Activated CD4-positive, alpha-beta T cell treated with anti-CD3 and anti-CD28 coated beads, Interleukin-2, amount 50 U/mL, for 24 hours (primary cell): ENCODE measurements at places on chromosomes 13 and 19.

DNA sequence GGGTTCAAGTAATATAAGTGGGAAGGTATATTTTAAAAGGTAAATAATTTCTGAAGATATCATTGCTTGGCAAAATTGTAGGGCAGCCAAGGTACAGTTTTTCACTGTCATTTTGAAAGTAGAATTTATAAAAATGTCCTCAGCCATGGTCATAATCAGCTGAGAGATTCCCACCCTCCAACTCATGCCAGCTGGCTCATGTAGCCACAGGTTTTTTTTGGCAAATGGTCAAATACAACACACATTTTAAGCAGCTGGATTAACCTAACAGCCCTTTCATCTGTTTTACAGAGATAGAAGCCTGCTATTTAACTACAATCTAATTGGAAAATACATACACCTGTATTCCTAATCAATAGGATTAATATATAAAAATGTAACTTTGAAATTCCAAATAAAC lies 619.2 kb upstream of the SGCG start:
- DNase-seq, result no peak

DNA sequence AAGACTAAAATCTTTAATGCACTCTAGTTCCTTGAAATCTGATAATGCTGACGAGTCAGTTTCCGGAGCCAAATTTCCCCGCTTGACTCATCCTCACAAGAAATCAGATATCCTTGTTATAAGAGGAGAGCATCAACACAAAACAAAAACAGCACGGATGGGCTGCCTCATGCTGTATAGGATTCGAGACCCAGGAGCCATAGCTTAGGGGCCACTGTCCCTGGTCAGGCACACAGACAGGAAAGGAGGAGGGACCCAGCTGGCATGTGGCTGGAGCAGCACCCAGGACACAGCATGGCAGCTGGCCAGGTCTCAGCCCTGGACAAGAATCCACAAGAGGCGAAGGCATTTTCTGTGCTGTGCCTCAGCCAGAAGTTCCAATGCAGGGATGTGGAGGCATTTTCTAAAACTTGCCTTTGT lies 110.2 kb upstream of the SPATA13 start:
- DNase-seq, result no peak

DNA sequence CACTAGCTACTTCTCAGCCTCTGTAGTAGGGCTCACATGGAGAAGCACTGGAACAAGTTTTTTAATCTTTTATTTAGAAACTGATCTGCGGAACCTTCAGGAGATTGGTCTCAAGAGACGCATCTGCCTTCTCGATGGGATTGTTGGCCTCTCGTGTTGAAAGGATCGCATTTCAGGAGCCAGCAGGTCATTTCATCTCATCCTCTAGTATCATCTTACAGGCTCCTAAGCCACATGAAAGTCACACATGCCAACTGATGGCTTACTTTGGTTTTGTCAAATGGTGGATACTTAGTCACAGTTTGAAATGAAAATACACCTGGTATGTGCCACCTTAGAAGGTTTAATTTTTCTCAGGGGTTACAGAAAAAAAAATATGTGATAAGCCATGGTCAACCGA lies 1703.6 kb downstream of the EFNB2 start:
- DNase-seq, result no peak

GRCh38 chr13:50310734-50311133 lies 295.5 kb downstream of the KCNRG start:
- DNase-seq, result no peak

DNA sequence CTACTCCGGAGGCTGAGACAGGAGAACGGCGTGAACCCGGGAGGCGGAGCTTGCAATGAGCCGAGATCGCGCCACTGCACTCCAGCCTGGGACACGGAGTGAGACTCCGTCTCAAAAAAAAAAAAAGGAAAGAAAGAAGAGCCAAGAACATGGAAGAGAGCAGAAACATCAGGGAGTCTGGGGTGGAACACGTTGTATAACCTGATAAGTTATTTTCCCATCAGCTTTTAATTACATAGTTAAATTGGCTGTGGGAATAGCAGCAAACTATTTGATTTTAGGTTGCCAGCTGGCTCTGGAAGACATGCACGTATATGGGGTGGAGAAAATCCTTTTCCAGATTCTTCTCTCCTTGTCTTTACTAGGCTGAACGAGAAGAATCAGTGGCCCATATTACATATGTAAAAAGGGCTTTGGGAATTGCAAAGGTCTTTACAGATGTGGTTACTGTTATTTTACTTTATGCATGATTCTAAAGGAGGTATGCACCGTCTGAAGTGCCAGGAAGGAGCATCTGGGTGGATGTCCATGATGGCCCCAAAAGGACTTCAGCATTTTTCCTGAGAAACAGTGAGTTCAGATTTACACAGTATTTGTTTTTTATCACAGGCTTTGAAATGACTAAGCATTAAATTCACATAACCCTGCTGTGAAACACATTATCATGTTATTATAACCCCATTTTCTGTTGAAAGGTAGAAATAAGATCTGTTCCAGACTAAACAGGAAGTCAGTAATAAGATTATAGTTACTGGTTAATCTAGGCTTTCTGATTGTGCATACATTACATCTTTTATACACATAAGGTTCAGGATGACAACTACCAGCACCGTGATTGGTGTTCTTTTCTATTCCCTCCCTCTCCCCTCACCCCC lies 4.6 kb upstream of the NAA16 start:
- no peak for DNase-seq

DNA sequence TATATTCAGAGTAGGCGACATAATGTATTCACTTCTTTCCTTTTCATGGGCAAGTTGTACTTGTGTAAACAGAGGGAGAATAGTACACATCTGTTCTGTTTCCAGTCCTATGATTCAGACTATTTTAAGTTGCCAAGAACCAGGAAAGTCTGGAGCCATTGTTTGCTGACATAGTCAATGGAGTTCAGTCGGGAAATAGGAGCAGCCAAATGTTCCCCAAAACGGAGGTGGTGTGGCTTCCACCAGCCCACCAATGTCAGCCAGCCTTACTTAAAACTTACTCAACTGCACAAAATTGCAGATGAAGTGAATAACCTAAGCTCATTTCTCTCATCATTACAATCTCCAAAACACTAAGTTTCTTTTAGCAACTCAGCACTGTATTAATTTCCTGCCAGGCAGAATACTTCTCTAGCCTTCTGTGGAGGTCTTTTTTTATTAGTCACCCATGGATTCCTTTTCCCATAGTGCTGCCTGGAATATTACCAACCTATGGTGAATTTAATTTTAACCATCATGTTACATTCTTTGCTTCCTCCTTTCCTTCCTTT lies 22.3 kb upstream of the CSNK1A1L start:
- DNase-seq, result no peak

GRCh38 chr13:29484236-29484635 lies 111.3 kb downstream of the SLC7A1 start:
- DNase-seq, result no peak

- DNase-seq, result no peak
Measured at GRCh38 chr19:2793577-2793976, 8.3 kb downstream of the THOP1 start.

DNA sequence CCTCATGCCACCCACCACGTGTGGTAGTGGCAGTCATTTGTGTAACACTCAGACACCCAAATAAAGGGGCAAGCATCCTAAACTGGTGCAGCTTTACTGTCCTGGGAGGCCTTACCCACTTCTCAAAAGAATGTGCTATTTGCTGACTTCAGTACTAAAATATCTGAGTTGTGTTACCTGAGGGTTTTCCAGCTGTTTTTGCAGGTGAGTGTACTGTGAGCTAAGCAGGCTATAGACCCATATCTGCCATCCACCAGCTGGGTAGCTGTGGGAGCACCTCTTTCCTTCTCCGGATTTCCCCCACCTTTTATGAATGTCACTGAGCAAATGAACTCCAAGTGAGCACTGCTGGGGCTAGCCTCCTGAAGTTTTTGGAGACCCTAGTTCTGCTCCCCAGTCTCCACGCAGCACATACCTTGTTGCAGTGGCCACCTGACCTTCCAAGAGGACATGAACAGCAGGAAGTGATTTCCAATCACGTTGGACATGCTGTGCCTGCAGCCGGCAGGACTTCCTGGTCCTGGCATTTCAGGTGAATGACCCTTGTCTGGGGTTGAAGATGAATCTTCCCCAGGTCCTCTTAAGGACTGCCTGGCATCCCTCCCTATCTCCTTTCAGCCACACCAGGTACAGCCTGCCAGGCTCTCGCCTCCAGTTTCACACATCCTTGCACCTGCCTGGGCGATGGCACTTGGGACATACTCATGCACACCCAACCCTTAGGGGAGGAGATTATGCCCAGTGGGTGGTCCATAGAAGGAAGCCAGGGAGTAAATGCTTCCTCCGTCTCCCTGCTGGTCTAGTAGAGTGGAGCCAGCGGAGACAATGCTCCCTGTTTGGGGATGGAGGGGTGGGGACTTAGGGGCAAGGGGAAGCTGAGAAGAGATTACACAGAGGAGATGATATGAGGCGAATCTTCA lies 109.5 kb upstream of the SPATA13 start:
- no peak for DNase-seq

- DNase-seq, result no peak
Measured at GRCh38 chr13:74190999-74191398, 56.8 kb upstream of the KLF12 start.

- DNase-seq, result no peak
Measured at GRCh38 chr13:30872685-30873461, 33.2 kb upstream of the MEDAG start.

DNA sequence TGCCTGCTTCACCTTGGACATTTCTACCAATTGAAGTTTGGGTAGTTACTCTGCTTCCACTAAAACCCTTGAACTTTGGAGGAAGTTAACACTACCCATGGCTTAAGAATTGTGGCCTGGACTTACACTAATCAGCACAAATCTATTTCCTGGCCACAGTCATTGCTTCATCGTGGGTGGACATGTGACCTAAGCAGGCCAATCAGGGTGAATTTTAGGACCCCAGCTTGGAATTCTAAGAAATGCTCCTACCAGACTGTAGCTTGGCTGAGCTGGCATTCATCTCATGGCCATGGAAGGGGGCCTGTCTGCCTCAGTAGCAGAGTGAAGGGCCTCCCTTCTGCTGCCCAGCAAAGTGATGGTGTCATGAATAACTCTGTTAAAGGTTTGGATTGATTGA lies 58.3 kb upstream of the SLC15A1 start:
- DNase-seq, result no peak

DNA sequence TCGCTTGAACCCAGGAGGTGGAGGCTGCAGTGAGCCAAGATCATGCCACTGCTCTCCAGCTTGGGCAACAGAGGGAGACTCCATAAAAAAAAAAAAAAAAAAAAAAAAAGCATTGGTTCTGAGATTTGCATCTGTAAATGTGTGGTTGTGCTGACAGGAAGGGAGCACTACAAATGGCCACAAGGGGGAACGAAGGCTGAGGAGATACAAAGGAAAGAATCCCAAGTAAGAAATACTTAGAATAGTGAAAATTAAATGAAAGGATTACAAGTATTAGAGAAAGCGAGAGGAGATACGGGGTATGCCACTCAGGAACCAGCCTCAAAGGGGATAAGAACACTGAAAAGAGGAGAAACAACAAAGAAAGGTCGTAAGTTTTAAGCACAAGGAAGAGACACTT lies 284.9 kb downstream of the KLF12 start:
- DNase-seq, result no peak

DNA sequence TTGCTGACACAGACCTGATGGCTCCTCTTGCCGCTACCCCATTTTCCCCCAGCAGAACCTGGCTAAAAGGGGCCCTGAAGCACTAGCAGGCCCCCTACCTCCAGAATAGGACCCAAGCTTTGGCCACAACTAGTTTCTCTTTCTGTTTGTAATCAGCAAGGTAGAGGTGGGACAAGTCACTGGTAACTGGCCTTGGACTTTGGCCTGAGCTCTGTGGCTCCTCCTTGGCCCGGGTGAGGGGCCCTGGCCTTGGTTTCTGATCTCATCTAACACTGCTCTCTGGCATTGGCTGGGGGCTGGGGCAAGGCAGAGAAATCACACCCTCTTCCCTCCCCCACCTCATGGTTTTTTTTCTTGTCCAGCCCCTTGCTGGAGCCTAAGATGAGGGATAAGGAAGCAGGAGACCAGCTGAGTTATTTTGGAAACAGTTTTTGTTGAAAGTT lies 2.1 kb downstream of the CALM3 start:
- no peak for DNase-seq

DNA sequence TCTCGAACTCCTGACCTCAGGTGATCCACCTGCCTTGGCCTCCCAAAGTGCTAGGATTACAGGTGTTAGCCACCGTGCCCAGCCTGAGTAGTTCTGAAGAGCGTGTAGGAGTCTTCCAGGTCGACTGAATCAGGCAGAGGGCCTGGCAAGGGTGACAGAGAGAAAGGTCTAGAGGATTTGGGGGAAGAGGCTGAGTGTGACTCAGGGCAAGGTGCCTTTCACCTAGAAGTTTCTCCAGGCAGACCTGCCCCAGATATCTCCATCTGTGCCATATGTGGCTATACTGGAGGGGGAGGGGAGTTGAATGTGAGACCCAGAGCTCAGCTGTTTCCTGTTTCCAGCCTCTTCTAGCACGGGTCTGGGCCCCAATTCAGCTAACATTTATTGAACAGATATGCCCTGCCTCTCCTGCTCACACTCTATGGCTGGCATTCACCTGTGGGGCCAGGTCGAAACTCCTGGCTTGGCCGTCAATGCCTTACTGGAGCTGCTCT lies 1.3 kb downstream of the CCDC159 start:
- DNase-seq, result no peak

DNA sequence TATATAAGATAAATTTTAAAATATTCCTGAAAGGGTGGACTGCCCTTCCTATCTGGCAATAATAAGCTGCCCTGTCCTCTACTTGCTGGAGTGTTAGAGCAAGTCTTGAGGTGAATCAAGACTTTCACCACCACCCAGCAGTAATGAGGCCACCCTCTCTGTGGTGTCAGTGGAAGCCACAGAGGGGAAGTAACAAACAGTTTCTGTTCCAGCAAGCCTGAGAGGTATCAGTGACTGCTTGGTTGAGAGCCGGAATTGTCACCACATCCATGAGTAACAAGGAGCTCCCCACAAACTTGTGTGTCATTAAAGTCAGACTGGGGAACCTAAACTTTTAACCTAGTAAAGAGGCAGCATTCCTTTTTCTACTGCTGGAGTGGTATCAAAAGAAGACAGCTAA lies 532.7 kb upstream of the SPRY2 start:
- no peak for DNase-seq

DNA sequence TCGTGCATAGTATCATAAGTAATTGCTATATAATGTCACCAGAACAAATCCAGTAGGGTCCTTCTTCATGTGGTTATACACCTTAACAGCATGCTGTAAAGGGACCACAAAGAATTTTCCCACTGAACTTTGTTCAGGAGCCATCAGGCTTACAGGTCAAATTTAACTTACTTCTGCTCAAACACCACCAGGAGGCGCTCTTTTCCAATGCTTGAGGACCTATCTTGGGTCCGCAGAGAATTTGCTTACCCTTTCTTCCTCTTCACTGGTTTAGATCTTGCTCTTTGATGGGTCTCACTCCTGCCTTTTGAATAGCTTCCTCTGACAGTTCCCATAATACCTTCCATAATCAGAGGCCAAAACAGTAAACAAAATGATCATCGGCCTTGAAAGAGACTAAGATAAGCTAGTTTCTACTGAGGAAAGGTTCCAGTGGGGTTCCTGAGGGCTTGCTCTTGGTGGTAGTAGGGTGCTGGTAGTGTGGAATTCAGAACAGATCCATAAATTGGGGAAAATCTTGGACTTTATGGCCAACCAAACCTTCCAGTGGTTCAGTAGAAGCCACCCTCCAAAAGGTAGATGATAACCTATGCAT lies 37.4 kb downstream of the SCGB2B2 start:
- peak; percentile 75 for DNase-seq
